ENCODE measurements at places on chromosomes 12 and 14. TPM values are rescaled to one million over a fixed set of nuclear protein-coding genes. Genes with fewer than 3 reads are reported as not detected.
A peak's percentile ranks its signal among the peaks of the same experiment; 100 is the strongest.

DNA sequence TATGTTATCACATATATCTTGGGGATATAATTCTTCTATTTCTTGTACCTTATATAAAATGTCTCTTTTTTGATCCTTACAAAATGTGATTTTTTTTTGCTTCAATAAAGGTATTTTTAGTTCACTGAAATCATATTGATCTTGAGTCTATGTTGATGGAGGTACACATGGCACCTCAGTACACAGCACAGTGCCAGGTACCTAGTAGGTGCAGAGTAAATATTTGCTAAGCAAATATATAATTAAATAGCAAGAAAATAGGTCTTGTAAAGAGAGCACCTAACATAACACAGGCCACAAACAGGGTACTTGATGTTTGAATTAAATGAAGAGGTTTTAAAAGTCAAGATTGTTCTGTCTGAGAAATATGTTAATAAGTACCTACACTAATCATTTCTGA lies 69.7 kb downstream of the CIT start:
- no peak for DNase-seq

GRCh38 chr14:88026890-88027289 lies 22.0 kb downstream of the GPR65 start:
- no peak for DNase-seq

DNA sequence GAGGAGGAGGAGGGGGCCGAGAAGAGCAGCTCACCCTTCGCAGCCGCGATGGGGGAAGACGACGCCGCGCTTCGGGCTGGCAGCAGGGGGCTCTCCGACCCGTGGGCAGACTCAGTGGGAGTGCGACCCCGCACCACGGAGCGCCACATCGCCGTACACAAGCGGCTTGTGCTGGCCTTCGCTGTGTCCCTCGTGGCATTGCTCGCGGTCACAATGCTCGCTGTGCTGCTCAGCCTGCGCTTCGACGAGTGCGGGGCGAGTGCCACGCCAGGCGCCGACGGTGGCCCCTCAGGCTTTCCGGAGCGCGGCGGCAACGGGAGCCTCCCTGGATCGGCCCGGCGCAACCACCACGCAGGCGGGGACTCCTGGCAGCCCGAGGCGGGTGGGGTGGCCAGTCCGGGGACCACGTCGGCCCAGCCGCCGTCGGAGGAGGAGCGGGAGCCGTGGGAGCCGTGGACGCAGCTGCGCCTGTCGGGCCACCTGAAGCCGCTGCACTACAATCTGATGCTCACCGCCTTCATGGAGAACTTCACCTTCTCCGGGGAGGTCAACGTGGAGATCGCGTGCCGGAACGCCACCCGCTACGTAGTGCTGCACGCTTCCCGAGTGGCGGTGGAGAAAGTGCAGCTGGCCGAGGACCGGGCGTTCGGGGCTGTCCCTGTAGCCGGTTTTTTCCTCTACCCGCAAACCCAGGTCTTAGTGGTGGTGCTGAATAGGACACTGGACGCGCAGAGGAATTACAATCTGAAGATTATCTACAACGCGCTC lies 745 bp downstream of the TRHDE start:
- no peak for DNase-seq

Gene CTSG
- 6.3 TPM for total RNA-seq

Gene FOXN4
- total RNA-seq, result not detected

GRCh38 chr14:100297320-100298300 lies 8.6 kb downstream of the SLC25A29 start:
- peak; percentile 80 for DNase-seq

DNA sequence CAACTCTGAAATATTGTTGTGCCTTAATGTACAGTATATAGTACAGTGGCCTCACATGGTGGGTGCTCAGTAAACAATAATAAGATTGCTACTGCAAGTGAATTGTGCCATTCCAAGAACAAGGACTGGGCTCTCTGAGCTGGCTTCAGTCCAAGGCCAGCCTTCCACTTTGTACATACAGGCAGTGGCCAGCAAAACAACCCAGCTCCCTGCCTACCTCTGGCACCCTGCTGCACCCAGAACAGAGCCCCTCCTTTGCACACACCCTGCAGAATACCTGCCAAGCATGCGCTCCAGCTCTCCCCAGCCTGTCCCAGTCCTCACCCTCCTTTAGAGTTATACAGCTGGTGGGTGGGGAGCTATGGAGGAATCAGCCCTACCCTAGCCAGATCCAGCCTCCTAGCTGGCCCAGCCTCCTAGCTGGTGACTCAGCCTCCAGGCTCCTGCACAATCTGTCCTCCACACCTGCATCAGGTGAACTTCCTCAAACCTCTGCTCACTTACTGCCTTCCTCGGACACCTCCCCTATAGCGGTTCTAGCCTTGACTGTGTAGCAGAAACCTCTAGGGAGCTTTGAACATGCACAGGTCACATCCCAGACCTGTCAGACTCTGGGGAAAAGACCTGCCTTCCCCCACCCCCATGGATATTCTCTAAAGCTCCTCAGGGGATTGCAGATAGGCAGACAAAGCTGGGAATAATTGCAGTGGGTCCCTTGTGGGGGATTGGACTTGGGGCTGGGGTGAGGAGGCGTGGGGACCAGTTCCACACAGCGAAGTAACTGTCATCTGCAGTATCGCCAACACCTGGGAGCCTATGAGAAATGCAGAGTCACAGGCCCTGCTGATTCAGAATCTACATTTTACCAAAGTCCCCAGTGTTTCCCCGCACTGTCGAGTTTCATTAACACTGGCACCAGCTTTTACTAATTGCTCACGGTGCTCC lies 17.9 kb downstream of the ZDHHC22 start:
- peak; percentile 73 for DNase-seq

- DNase-seq, result no peak
Measured at GRCh38 chr14:75236467-75236866, 42.2 kb upstream of the FOS start.

Gene SLC10A1
- not detected for total RNA-seq

Data from sciatic nerve (tissue), 2 donors.